ENCODE measurements at places on chromosomes 2 and 18.

DNA sequence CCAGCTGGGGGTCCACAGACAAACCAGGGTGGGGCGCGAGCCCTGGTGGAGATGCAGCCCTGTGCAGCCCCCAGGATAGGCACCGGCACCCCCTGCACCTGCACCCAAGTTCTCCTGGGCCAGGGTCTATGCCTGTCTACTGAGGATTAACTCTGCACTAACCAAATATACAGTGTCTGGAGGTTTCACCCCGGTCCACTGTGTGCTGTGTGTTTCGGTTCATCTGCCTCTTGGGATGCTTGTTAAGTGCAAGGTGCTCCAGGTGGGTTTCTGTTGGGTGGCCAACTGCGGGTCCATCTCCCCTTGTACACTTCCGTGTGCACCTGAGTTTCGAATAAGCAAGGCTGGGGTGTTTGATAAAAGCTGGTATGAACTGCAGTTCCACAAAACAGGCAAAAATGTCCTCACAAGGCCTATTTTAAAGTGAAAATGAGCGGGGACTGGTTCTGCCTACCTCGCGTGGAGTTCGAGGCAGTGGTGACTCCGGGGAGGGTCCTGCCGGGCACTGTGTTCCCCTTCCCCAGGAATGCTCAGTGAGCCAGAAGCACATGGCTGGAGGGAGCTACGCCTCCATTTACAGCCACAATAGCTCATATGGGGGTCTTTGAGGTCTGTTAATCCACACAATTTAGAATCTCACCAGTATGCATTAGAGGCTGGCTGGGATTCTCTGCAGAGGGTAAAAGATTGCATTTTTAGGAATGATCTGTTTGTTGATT, 70.7 kb downstream of the EDAR start:
- DNase-seq: no peak

- DNase-seq: no peak
Observed at GRCh38 chr18:5984245-5984644, 88.9 kb upstream of the TMEM200C start.

DNA sequence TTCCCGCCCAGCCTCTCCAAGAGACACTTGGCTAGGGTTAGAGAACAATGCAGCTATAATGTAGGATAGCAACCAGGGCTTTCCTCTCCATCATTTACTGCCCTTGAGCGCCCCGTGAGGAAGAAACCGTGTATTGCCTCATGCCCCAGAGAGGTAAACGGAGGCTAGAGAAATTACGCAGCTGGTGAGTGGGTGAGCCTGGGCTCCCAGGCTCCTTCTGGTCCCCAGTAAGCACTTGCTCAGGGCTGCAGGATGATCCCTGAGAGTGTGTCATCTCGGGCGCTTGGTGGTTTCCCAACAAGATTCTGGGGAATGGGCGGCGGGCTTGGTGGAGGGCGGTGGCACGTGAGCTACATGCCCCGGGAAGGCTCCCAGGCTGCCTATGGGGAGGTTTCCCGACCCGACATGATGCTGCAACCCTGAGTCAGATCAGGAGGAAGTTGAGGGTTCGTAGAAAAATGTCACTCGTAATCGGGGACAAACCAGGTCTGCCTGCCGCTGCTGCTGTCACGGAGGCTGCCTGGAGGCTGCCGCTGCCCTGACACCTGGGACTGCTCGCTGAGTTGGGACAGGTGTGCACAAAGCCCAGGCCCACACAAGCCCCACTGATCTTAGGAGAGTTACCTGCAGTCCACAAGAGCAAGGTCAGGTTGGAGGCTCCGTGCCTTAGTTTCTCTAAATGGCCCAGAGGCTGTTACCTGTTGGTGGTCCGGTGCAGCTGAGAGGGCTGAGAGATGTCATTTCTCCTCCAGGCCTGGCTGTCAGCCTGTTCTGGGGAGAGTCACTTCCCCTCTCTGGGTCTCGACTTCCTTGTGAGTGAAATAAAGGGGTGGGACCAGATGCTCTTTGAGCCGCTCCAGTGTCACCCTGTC, at the start of gene GPR55:
Gene GPR55 (minus strand): TSS at position 773 of the 872 bp plus-strand sequence. CDS start 14,280 bp downstream, outside the sequence.
- DNase-seq: no peak

- no peak for DNase-seq
Observed at GRCh38 chr2:215465256-215465655, 29.4 kb upstream of the FN1 start.

DNA sequence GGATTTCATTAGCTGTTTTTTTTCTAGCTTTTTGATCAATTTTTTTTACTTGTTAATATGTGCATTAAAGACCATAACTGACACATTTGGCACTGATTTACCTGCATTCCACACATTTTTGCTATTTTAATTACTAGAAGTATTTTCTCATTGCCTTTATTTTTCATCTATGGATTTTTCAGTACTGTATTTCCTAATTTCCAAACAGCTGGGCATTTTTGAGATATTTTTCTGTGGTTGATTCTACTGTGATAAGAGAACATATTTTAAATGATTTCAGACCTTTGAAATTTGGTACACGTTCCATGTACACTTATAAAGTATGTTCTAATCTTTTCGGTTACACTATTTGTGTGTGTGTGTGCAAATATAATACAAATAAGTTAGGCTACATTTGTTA, 135.3 kb downstream of the PARD3B start:
- DNase-seq: no peak

DNA sequence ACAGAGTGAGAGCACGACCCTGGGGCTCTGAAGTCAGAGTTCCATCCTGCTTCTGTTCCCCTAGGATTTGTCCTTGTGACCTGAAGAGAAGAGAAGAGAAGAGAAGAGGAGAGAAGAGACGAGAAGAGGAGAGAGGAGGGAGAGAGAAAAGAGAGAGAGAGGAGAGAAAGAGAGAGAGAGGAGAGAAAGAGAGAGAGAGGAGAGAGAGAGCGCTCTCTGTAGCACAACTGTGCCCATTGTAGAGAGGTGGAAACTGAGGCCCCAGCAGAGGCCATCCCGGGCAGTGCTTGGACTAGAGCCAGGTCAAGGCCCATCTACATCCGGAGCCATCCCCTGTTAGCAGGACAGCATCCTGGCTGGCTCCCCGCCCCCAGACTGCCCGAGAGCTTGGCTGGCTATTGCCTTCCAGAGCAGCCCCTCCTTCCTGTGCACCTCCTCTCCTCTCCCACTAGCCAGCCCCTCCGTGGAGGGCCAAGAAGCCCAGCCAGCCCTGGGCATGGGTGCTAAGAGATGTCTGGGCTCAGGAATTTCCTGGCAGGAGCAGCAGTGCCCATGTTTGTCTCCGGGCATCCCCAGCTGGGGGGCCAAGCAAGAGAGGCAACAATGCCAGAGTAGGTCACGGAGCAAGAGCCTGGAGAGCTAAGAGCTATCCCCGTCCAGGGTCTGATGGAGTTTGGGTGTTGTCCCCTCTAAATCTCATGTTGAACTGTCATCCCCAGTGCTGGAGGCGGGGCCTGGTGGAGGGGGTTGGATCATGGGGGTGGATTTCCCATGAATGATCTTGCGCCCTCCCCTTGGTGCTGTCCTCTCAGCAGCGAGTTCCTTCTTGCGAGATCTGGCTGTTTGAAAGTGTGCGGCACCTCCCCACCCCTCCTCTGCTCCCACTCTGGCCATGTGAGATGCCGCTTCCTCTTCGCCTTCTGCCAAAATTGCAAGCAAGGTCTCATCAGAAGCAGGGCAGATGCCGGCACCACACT, 18.2 kb upstream of the GPR55 start:
- no peak for DNase-seq

- peak; percentile 42 for DNase-seq
Observed at GRCh38 chr2:235027558-235028214, 75.9 kb downstream of the SH3BP4 start.

GRCh38 chr2:231315896-231316295, 79.6 kb upstream of the B3GNT7 start:
- DNase-seq: no peak

DNA sequence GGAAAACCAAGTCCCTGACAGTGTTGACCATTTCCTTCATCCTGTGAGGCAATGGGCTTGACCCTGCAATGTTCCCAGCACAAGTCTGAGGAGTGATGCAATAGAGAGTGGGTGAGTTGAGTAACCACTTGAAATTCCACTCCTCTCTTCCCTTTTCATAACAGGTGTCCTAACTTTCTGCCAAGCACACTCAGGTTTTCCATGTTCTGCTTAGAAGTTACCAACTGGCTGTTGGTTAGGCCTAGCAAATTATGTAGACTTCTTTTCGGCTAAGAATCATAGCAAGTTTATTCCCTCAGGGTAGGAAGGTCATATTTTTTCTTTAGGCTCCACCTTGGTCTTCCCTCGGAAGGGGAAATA, 11.5 kb downstream of the GNLY start:
- no peak for DNase-seq

GRCh38 chr2:191629001-191629453, 48.9 kb upstream of the NABP1 start:
- no peak for DNase-seq

GRCh38 chr18:40380686-40381439, 1574.2 kb upstream of the PIK3C3 start:
- DNase-seq: peak; percentile 46

DNA sequence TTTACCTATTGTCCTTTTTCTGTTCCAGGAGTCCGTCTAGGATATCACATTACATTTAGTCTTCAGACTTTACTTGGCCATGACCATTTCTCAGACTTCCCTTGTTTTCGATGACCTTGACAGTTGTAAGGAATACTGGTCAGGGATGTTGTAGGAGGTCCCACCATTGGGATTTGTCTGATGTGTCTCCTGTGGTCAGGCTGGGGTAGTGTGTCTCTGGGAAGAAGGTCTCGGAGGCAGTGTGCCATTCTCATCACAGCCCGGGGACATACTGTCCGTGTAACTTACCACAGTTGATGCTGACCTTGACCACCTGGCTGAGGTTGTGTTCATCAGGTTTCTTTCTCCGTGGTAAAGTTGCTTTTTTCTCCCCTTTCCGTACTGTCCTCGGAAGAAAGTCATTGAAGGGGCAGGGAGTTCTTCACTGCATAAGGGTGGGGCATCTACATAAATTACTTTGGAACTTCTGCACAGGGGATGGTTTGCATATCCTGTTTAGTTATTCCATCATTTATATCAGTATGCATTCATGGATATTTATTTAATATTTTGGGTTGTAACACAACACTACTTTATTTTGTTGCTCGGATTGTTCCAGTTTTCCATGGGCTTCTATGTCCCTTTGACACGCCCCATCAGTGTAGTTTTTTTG, 41.2 kb downstream of the ZNF532 start:
- no peak for DNase-seq

DNA sequence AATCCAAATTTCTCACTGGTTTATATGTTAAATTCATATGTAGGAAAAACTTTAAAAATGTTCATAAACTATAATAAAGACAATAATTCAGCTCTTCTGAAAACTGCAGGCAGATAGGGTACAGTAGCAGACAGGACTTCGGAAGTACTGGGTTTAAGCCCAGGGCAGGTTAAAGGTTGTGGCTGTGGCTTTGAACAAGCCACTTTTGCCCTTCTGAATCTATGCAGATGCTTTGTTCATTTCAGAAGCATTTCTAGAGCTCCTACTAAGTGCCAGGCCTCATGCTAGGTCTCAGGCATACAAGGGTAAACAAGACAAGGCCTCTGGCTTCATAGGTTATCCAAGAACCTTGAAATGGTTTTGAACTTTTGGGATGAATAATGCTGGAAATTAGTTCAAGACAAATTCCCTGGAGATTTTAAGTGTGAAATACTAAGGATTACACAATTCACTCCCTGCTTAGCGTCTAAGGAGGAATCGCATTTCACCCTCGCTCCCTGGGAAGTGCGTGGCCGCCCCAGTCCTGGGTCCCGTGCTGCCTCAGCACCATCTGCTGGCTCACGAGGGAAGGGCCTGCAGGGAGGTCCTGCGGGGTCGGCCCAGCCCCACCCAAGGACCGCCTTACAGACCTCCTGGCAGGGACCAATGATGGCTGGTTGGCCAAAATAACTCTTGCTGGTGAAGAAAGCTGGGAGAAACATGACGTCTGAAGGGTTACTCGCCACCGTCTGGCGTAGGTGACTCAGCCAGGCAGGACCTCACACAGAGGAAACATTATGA, 67.7 kb upstream of the L3MBTL4 start:
- peak; percentile 59 for DNase-seq

GRCh38 chr2:18915227-18915626, 325.9 kb upstream of the NT5C1B start:
- no peak for DNase-seq

DNA sequence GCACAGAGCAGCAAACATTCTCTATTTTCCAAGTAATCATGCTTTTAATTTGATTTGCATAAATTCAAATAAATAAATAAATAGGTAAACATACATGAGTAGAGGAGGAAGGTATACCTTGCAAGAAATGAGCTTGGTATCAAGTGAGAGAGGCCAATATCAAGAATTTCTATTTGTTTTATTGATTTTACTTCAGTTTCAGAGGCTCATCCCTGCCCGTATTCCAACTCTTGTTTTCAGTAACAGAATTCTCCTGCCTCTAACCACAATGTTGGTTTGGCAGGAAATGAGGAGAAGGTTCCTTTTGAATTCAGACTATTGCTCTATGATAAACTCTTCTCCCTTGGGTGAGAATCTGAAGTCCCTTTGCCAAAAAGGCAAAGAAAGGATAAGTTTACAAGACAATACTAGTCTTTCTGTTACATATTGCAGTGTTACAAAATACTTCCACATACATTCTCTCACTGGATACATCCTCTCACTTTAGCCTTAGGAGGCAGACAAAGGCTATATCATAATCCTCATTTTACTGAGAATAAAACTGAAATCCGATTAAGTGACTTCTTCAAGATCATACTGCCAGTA, 68.3 kb upstream of the ZNF397 start:
- no peak for DNase-seq

DNA sequence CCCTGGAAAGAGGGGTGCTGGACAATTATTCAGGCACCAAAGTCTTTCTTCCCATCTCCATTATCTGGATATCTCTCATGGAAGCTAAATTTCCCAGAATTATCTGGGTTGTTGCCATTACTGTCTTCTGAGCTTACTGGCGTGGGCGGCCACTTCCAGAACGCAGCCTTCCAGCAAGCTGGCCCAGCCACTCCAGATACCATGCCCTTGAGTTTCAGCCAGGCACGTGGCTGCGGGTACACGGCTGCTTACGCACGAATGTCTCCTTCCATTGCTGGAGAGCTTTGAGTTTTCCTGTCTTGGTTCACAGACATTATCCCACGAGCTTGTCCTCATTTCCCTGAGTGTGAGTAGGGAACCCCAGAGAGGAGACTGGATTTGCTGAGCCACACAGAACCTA, 32.7 kb downstream of the CELF4 start:
- no peak for DNase-seq

DNA sequence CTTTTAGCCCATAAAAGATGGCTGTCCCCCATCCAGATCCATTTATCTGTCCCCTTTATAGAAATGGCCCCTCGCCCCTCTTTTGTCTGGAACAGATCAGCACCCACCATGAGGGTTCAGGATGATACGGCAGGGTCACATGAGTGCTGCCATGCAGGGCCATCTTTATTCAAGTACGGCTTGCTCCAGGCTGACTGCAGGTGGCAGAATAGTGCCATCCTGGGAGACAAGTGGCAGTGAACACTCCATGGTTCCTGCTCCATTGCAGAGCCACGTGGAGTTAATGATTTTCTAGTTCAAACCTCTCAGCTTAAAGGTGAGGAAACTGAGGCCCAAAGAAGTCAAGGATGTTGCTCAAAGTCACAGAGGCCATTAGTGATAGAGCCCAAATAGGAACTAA, 180.6 kb downstream of the CLIP4 start:
- DNase-seq: no peak

- no peak for DNase-seq
Observed at GRCh38 chr2:128284841-128285240, 33.8 kb downstream of the HS6ST1 start.
